ENCODE measurements at places on chromosomes 11 and 22.
A peak's percentile ranks its signal among the peaks of the same experiment; 100 is the strongest.

DNA sequence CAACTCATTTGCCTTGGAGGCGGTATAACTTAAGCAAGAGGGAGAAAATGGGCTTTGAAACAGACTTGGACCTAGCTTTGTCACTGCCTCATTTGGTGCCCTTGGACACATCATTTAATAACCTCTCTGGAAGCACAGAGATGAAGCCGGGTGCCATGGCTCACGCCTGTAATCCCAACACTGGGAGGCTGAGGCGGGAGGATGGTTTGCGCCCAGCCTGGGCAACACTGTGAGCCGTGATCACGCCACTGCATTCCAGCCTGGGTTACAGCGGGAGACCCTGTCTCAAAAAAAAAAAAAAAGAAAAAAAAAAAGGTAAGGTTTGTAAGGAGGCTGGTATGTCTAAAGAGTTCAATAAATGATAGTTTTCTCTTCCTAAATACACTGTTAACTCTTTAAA, 806 bp downstream of the COA4 start:
- DNase-seq, result no peak

DNA sequence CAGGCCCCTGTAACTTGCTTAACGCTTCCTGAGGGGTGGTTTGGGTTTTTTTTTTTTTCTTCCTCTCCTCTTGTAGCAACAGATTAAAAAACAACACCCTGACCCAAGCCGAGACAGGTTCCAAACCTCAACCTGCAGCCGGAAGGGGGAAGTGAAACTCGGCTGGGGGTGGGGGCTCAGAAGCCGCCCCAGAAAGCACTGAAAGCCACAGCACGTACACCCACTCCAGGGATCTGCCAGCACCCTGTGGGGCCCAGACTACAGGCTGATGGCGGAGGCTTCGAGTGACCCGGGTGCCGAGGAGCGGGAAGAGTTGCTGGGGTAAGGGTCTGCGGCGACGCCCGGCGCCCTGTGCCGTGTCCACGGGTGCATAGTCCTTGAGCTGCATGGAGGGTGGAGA, at the start of gene LSP1:
LSP1 (plus strand) TSS at position 208 of the 400 bp plus-strand sequence; CDS start at position 269, 61 bp downstream.
- no peak for DNase-seq

GRCh38 chr11:133065847-133066485, 466.3 kb downstream of the OPCML start:
- DNase-seq, result no peak

DNA sequence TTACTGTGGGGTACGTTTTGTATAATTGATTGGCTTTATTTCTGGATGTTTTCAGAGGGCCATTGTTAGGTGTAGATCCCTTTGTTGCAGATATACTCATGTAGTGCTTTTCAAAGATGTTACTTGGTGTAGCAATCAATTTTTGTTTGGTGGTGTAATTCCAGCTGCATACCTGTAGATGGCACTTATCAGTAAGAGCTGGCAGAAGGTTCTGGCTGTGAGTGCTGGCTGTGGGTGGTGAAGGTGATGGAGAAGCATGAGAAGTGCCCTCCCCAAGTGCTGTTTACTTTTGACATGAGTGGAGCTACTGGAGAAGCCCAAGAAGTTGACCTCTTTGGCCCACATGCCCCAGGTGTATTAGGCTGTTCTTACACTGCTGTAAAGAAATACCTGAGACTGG, 1074.9 kb downstream of the FAM181B start:
- DNase-seq, result no peak

DNA sequence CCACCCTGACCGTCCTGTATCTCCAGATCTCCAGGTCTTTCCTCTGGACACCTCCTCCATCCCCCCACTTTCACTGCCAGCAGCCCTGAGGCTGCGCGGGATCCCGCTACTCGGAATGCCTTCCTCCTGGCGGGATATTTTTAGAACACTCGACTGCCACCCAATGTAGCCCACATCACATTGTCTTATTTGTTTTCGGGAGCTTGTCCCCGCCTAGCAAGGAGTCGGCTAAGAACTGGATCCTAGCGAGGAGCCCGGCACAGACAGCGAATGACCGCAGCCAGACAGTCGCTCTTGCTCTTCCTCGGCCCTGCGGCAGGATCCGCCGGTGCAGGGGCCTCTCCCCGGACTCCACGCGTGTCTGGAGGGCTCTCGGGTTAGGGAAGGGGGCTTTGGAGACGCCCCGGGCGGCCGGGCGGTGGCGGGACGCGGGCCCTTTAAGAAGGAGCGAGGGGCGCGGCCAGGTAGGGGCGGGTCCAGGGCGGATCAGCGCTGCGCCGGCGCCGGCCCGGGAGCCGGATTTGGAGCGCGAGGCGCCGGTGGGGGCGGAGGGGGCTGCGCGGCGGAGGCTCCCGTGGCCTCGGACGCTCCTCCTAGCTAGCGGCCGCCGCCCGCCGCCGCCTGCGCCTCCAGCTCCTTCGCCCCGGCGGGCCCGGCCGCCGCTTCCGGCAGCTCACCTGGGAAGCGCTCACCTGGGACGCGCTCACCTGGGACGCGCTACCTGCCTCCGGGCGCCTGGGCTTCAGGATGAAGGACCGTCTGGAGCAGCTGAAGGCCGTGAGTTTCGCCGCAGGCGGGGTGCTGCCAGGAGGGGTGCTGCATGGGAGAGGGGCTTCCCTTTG, at the start of gene STX3:
STX3 (plus strand) TSS at position 518 of the 842 bp plus-strand sequence; CDS start at position 748, 230 bp downstream.
- DNase-seq, result peak; percentile 33

- DNase-seq, result no peak
Observed at GRCh38 chr11:36501236-36501635, 8.8 kb downstream of the TRAF6 start.

DNA sequence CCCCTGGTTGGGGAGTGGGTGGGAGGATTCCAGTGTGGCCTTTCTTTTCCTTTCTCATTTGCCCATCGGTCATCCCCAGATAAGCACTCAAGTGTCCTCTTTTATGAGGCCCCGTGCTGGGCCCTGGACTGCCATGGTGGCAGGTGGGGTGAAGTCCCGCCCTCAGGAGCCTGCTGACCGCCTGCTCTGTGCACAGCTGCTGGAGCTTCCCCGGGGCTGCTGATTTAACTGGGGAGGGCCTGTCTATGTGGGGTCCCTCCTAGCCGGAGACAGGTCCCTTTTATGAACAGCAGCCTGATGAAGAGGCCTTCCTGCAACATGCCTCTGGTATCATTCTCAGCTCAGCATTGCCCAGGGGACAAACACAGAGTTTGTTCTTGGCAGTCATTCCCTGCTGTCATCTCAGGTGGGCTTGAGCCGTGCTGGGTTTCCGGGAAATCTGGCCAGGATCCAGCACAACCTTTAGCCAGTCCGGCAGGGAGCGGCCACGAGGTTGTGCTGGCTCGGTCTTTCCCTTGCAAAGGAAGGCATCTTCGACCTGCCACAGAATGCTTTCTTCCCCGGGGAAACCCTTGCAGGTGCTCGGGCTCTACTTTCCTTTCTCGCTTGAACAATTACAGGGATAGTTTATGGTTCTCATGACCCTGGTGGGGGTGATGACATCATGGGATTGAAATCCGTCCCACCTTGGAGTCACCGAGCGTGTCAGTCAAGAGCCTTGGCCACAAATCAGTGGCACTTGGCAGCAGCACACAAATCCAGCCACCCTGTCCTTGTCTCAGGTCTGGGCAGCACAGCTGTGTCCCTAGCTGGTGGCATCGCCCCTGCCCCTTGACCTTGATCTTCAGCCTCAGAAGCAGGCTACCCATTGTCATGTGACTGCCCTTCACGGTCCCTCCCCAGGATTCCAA, 20.1 kb downstream of the ST14 start:
- no peak for DNase-seq

- DNase-seq, result no peak
Observed at GRCh38 chr11:118217575-118217974, 7.2 kb downstream of the JAML start.

GRCh38 chr11:47980088-47980906, at the start of gene PTPRJ:
PTPRJ (plus strand) TSS chr11:47980559; CDS start chr11:47980913, 354 bp downstream.
- no peak for DNase-seq

GRCh38 chr11:60265373-60266214, 14.9 kb upstream of the MS4A4A start:
- no peak for DNase-seq

DNA sequence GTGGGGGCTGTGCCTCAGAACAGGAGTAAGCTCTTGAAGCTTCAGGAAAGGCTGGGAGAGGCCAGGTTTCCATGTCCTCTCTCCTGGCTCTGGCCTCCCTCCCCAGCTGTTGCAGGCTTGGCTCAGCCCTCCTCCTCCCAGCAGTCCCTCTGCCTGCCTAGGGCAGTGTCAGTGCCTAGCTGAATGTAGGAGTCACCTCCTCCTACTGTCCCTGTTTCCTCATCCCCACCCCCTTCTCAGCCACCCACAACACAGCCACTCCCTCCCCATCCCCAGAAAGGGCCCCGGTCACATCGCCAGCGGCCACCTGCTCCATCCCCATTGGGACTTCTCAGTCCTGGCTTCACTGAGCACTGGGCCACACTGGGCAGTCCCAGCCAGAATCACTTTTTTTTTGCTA, 2.9 kb upstream of the FBLN1 start:
- DNase-seq, result no peak

GRCh38 chr22:27776650-27776958, 25.0 kb downstream of the MN1 start:
- DNase-seq, result no peak

GRCh38 chr22:44668886-44669521, 33.0 kb upstream of the PRR5 start:
- no peak for DNase-seq

DNA sequence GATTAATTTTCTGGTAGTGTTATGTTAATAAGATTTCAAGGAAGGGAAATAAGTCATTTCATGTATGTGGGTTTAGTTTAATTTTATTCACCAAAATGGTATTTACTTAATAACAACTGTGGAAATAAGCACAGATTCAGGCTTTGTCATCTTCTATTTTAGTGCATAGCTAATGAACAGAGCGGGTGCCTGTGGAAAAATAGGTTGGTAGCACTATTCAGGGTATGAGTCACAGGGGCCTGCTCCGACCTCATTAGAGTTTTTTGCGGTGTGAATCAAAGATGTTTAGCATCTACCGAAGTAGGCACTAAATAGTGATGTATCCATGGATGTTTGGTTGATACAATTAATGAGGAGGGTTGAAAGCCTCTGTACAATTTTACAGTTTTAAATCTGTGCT, 78.2 kb downstream of the FAT3 start:
- DNase-seq, result no peak

GRCh38 chr11:110123003-110123402, 29.8 kb downstream of the ZC3H12C start:
- DNase-seq, result no peak

GRCh38 chr11:96088914-96089313, 165.0 kb upstream of the MTMR2 start:
- DNase-seq, result no peak

- no peak for DNase-seq
Observed at GRCh38 chr11:126748100-126748791, 252.3 kb downstream of the KIRREL3 start.

- DNase-seq, result no peak
Observed at GRCh38 chr11:12319988-12320387, 57.4 kb upstream of the PARVA start.

- no peak for DNase-seq
Observed at GRCh38 chr11:104944076-104944475, 24.3 kb downstream of the CASP4 start.

- no peak for DNase-seq
Observed at GRCh38 chr22:35378621-35379020, 2.3 kb upstream of the HMOX1 start.

GRCh38 chr11:92875473-92875872, 94.0 kb upstream of the MTNR1B start:
- DNase-seq, result no peak

- DNase-seq, result no peak
Observed at GRCh38 chr11:14320020-14320419, 39.0 kb downstream of the RRAS2 start.

GRCh38 chr11:120863359-120863758, 160.5 kb upstream of the TBCEL start:
- no peak for DNase-seq

- DNase-seq, result peak; percentile 18
Observed at GRCh38 chr11:8219257-8220021, 44.2 kb downstream of the LMO1 start.

GRCh38 chr11:33691066-33691864, 9.4 kb downstream of the C11orf91 start:
- DNase-seq, result no peak

DNA sequence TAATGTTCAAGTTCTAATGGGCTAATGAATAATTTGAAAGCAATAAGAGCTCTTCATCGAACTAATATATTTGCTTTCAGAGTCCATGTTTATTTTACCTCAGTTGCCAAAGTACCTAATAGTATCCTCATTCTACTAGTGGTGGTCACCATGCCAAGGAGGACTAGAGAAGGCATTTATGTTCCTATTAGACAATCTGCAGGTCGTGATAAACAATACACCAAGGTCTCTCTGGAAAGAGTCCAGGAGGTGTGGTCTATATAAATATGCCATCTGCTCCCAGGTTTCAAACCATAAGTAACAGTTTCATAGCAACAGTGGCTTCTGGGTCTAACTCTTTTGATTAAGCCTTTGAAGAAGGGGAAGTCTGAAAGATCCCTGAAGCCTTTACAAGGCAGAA, 42.9 kb downstream of the ARFGAP3 start:
- DNase-seq, result no peak

GRCh38 chr11:2531987-2532703, 87.3 kb downstream of the KCNQ1 start:
- DNase-seq, result no peak

- DNase-seq, result no peak
Observed at GRCh38 chr11:126547691-126548090, 192.2 kb downstream of the ST3GAL4 start.

- DNase-seq, result no peak
Observed at GRCh38 chr22:29032584-29032983, 29.0 kb downstream of the C22orf31 start.

- DNase-seq, result no peak
Observed at GRCh38 chr11:72589802-72590761, 84.1 kb downstream of the PDE2A start.

DNA sequence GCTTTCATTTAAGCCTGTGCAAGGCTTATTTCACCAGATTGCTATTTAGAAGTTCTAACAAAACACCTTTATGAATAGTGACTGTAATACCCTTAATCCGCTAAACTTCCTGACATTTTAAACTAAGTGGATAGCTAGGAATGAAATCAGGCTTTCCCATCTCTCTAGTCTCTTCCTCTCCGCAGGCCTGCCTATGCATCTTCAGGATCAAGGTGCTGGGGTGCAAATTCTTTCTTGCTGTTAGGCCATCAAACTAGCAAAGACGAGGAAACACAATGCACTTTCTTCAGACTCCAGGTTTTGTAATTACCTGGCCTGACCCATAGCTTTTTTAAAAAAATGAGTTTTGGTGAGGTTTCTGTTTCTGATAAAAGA, 149.4 kb downstream of the DBX1 start:
- no peak for DNase-seq

GRCh38 chr11:45374653-45375059, 88.5 kb upstream of the SYT13 start:
- DNase-seq, result no peak
